Glomerular endothelial cell (primary cell): ENCODE measurements at places on chromosomes 11 and 22. TPM values are rescaled to one million over a fixed set of nuclear protein-coding genes. Genes with fewer than 3 reads are reported as not detected.

Gene KRTAP5-11
- total RNA-seq: not detected in 2 replicates

Gene GAL
- total RNA-seq: 2.8 and 4.5 TPM in 2 replicates

Gene SCGB1A1
- total RNA-seq: not detected in 2 replicates

Gene TRPM5
- not detected in 2 replicates for total RNA-seq

Gene SOX10
- total RNA-seq: not detected in 2 replicates

Gene CREB3L1
- 6.3 and 23.4 TPM in 2 replicates for total RNA-seq

Gene TTC28
- total RNA-seq: 38.5 and 66.5 TPM in 2 replicates

Gene GGTLC3
- not detected in 2 replicates for total RNA-seq

Gene GAL3ST1
- total RNA-seq: 0.19 TPM in 1 of 2 replicates, not detected in the other

- DNase-seq: no peak
Observed at GRCh38 chr11:6360183-6360582, 30.1 kb upstream of the SMPD1 start.

GRCh38 chr11:12897390-12897789 is 111.7 kb upstream of the RASSF10 start:
- DNase-seq: no peak

DNA sequence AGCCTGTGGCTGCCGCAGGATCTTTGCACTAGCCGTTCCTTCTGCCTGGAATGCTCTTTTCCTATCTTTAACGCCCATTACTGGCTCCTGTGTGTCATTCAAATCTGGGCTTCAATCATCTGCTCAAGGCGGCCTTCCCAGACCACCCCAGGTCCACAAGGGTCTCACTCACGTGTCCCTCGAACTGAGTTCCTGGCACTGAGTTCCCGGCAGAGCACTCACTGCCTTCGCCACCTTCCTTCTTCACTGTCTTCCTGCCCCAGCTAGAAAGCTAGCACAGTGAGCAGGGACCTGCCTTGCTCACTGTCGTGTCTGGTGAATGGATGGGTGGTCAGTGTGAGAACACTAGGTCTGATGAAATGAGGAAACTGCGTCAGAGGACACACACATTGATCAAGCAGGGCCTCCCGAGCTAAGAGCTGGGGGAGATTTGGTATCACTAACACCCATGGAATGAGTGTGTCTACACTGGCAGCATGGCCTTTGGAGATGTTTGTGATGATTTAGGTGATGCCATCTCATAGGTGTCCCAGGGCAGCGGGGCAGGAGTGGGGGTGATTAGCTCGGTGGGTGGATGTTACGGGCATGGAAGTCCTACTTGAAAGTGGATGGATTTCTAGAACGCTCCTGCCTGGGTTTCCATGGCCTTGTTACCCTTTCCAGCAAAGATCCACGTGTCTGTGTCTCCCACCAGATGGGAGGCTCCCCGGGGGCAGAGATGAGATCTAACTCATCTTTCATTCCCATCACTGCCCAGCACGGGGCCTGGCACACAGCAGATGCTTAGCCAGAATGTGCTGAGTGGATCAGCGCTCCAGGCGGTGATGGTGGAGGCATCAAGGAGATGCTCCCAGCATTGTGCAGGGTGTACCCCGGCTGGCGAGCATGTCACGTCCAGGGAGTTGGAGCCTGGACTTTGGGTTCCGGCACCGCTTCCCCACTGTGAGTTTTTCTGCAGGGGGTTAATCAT is 64.5 kb downstream of the SHISAL1 start:
- no peak for DNase-seq

GRCh38 chr11:37632748-37633147 is 1034.7 kb upstream of the RAG2 start:
- DNase-seq: no peak

- no peak for DNase-seq
Observed at GRCh38 chr22:43533656-43534428, 122.0 kb downstream of the MPPED1 start.

DNA sequence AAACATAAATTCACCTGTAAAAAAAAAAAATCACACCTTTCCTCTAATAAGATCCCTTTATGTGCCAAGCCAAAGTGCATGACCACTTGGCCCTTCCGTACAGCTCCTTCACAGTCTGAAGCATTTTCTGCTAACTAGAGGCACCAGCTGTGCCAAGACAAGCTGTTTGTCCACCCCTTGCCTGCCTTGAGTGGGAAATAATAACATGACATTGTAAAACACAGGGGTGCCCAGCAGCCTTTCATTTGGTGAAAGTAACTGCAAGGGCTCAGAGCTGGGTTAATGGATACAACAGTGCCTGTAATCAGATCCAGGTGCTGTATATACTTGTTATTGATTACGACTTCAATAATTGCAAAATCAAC is 59.2 kb downstream of the DDIAS start:
- DNase-seq: no peak

DNA sequence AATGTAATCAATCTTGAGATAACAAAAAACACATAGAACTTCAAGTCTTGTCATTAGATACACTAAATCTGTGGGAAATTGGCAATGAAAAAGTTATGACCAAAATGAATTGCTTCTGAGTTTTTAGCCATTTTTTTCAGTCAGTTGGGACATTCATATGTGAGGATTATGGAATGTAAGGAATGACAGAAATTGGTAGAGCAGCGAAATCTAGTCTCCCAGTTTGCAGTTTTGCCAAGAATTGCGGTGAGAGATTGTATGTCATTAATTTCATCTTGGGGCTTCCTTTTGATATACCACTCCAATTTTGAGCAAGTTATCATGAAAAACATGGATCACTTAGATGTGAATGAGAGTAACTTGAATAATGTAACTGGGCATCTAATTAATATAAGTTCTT is 49.9 kb downstream of the SIK2 start:
- no peak for DNase-seq

DNA sequence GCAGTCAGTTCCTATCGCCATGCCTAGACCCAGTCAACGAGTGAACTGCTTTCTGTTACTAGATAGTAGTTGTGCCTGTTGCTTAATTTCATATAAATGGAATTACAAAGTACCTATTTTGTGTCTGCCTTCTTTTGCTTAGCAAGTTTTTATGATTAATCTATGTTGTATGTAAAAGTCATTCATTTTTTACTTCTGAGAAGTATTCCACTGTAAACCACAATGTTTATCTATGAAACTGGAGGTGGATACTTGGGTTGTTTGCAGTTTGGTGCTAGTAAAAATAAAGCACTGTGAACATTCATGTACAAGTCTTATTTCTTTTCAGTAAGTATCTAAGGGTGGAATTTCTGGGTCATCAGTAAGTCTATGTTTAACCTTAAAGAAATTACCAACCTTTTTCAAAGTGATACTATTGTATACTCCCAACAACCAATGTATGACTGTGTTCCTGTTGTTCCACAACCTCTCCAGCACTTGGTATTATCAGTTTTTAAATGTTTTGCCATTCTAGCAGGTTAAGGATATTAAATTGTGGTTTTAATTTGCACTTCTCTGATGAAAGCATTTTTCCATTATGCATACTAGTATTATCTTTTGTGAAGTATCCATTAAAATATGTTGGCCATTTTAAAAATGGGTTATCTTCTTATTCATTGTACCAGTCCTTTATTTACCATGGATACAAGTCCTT is 68.2 kb downstream of the DNAJC24 start:
- DNase-seq: no peak

DNA sequence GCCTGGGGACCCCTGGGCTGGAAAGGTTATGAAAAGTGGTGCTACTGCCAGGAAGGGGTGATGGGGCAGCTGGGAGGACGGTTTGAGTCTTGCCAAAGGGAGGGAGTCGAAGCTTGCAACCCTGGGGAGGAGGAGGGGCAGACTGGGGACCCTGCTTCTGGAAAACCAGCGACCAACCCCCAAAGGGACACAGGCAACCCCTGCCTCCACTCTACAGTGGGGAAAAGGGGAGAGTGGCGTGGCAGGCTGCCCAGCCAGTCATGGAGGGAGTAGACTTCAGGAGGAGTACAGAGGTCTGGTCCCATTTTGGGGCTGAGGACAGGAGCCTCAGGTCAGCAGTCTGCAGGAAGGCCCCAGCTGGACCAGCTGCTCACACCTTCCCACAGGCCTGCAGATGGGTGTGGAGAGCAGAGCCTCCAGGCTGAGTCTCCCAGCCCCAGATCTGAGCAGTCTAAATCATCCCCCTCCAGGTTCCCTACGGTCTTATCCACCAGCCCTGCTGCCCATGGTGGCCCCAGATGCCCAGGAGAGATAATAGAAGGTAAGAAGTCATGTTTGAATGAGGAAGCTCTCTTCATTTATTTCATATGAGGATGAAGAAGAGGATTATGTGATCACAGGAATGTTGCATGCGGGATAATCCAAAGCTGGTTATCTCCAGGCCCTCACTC is 3.3 kb downstream of the DDT start:
- DNase-seq: no peak

GRCh38 chr11:132028380-132029240 is 658.2 kb downstream of the NTM start:
- DNase-seq: no peak

DNA sequence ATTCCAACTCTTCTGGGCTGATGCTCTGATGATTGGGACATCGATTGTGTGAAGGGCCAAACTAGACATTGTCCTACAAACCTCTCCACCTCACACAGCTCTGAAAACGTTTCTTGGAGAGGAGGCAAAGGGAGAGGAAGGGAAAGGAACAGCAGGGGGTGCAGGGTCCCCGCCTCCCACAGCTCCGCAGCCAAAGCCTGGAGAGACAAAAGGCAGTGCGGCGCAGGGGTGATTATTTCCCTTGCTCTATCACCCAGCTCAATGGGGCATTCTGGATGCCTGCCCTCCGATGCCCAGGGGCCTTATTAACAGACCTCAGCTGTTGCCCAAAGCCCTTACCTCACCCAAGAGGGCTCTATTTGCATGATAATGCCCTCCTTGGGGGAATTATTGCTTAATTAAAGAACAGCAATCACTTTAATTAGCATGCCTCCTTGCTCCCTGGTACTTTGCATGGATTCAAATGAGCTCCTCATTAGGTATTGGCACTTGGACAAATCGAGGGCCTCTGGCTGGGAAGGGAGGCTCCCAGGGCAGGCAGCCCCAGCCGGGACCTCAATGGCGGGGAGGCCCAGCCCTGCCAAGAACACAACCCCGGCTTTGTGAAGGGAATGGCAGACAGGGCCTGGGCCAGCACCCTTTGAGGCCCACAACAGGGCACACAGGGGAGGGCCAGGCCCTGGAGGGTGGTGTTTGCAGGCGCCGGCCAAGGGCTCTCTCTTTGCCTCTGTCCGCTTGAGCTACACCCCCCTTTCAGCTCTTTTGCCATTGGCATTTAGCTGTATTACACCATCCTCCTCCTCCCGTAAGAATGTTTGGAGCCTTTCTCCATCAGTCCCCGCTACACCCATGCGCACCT is 19.8 kb upstream of the CDON start:
- no peak for DNase-seq

DNA sequence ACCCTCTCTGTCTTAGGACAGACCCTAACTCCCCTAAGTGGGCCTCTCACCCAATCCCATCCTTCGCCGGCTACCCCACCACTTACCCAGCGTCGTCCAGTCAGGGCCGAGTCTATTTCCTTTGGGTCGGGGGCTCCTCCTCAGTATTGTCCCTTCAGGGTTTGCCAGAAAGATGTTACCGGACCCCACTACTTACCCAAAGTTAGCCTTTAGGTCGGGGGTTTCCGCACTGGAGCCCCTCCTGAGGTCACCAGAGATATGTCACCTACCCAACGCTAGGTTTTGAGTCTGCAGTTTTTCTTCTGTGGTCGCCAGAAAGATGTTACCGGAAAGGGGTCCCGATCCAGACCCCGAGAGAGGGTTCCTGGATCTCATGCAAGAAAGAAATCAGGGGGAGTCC is 17.9 kb upstream of the B4GALNT4 start:
- DNase-seq: no peak

- DNase-seq: no peak
Observed at GRCh38 chr11:102368472-102368871, 21.5 kb downstream of the BIRC2 start.

DNA sequence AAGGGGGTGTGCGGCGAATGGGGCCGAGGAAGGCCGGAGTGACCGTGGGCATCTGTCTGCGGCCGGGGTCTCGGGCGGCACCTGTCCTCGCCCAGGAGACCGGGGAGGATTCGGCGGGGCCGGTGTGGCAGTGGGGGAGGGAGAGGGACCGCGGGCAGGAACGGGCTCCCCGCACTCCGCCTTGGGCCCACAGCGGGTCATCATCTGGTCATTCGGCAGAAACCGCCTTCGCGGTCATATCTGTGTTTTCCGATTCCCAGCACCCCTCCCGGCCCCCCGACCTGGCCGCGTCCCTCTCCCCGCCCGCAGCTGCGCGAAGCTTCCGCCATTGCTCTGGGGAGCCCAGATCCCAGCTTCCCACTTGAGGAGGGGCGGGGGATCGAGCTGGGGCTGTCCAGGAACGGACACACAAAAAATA is 824 bp upstream of the CBX6 start:
- no peak for DNase-seq

- no peak for DNase-seq
Observed at GRCh38 chr11:5929571-5930368, 12.3 kb upstream of the OR56A3 start.

DNA sequence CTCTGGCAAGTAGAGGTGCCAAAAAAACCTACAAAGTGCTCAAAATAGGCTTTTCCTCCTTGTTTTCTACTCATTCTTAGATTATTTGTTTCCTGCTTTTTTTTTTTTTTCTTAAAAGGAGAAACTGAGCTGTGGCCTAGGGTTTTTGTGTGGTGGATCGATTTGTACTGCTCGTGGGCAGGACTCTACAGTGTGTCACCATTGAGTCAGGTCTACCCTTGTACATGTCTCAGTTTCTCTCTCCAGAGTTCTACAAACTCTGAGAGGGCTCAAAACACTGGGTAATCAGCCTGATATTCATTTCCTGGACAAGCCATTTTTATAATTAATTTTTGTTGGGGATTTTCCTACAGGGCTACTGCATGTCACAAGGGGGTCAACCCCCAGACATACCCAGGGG is 5.2 kb upstream of the CASP4 start:
- DNase-seq: no peak

DNA sequence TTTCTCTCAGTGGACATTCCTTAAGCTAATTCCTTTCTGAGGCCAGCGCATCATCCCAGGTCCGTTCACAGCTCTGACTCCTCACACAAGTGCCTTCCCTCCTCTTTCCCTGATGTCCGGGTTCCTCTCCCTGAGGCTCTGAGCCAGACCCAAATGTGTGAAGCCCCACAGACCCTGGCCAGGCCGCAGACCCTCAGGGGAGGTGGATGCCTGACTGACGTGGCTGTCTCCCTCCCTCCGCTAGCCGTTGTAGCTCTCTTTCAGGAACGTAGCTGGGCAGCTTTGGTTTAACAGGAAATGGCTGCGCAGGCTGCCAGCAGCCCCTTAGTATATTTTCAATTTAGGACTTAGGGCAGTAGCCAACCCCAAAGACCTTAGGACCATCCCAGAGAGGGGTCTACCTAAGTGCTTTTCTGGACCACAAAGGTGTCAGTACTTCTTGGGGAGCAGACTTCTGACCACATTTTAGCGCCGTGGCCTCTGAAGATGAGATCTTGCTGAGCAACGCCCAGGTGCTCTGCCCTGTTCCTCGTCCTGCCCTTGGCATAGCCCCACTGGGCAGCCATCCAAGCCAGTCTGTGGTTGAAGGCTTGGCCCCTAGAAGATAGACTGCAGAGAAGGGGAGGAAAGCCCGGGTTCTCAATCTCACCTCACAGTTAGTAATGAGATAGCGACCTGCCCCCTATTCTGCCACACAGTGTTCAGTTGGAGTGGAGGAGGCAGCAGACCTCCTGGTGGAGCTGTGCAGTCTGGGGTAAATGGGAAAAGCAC is 27.0 kb downstream of the MYBPC3 start:
- DNase-seq: no peak

- DNase-seq: no peak
Observed at GRCh38 chr11:25441421-25441820, 890.5 kb upstream of the ANO3 start.

GRCh38 chr11:99987821-99988470 is 699.1 kb upstream of the ARHGAP42 start:
- DNase-seq: no peak
